LoVo (cell line): ENCODE measurements at places on chromosomes 7 and 10.
A peak's percentile ranks its signal among the peaks of the same experiment; 100 is the strongest.

- DNase-seq = no peak
Measured at GRCh38 chr10:11763501-11763861, 21.3 kb downstream of the ECHDC3 start.

GRCh38 chr7:5694221-5694754 is 87.2 kb downstream of the RNF216 start:
- no peak for DNase-seq

DNA sequence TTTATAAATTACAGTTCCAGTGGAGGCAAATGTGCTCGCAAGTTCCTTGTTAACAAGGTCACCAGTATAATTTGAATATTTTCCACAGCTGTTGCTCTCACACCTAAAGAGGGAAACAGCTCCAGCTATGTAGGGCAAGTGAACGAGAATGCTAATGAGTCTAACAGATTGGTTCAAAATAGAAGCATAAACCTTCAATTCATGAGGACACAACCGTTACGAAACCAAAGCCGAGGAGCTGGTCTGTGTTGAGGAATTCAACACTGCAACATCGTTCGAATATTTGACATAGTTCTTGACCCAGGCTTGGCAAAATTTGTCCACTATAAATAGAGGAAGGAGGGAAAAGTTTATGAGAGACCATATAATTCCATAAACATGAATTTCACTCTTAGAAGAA is 161.3 kb downstream of the KLF6 start:
- no peak for DNase-seq

GRCh38 chr7:70406186-70406949 is 725.6 kb upstream of the GALNT17 start:
- DNase-seq = no peak

- DNase-seq = no peak
Measured at GRCh38 chr7:81648716-81649115, 121.1 kb downstream of the HGF start.

- DNase-seq = no peak
Measured at GRCh38 chr7:31958226-31958625, 112.0 kb downstream of the PDE1C start.

- DNase-seq = no peak
Measured at GRCh38 chr7:93262535-93262934, 30.4 kb downstream of the VPS50 start.

DNA sequence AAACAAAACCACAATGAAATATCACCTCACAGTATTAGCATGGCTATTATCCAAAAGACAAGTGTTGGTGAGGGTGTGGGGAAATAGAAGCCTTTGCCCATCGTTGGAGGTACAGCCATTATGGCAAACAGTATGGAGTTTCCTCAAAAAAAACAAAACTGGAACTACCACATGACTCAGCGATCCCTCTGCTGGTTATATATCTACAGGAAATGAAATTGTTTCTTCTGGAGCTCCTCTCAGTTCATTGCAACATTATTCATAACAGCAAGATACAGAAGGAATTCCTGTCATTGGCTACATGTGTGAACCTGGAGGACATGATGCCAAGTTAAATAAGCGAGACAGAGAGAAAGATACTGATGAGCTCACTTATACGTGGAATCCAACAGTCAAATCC is 2.4 kb upstream of the UBE3C start:
- peak; percentile 54 for DNase-seq

- DNase-seq = no peak
Measured at GRCh38 chr7:73567846-73568685, 10.3 kb downstream of the TBL2 start.

DNA sequence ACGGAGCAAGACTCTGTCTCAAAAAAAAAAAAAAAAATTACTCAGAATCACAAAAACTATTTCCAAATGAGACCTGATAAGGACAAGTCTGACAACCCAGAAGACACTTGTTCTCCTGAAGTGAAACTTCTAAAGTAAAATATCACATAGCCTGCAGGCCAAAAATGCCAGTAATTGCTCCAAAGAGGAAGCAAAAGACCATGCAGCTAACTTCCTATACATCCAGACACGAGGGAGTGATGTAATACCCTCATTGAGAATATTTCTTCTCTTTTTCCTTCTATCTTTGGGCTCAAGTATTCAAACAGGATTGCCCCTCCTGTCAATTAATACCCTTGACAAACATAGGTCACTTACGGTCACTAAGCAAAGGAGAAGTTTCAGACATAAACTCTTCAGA is 31.2 kb downstream of the ARMH3 start:
- DNase-seq = no peak

GRCh38 chr7:7702826-7703225 is 15.6 kb downstream of the RPA3 start:
- DNase-seq = no peak

DNA sequence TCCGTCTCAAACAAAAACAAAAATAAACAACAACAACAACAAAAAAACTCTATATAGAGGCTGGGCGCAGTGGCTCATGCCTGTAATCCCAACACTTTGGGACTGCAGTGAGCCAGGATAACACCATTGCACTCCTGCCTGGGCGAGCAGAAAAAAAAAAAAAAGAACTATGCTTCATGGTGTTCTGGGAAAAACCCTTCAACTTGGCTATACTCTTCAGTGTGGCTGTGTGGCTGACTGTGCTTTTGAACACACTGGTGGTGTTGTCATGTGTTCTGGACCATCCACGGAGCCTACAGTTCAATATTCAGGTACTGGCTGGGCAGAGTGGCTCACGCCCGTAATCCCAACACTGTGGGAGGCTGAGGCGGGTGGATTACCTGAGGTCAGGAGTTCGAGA is 26.5 kb downstream of the SNX8 start:
- no peak for DNase-seq

- no peak for DNase-seq
Measured at GRCh38 chr7:31729195-31729804, 42.3 kb downstream of the PPP1R17 start.

DNA sequence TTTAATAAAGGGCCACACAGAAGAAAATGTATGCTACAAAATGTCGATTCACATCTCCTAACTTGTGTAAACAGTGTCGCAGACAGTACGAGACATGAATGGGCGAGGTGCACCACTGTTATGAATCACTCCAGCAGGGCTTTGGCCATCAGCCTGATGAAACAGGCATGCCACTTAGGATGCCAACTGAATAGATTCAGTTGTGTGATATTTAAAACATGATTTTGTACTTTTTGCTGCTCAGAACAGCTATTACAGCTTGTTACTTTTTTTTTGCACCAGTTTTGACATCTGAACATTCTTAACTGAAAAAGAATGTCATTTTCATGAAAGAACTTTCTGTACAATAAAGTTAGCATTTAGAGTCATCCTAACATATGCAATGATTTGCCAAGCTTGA is 138.1 kb downstream of the VTI1A start:
- DNase-seq = peak; percentile 31

GRCh38 chr10:17771017-17771416 is 19.0 kb downstream of the TMEM236 start:
- DNase-seq = no peak

DNA sequence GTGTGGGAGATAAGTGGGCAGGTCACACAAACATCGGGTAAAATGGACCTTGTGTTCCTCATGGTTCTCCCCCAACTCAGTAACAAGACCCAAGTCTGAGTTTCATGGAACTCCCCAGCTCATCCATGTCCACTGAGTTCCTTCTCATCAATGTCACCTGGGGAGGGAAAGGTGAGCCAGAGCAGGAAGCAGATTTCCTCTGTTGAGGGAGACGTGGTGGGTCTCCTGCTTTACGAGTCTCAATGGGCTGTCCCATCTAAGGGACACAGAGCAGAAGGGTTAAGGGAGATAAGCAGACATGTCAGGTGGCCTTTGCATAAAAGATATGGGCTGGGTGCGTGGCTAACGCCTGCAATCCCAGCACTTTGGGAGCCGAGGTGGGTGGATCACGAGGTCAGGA is 56.5 kb upstream of the SORCS3 start:
- DNase-seq = no peak

GRCh38 chr10:6002809-6003510 is 25.6 kb upstream of the IL15RA start:
- DNase-seq = no peak

DNA sequence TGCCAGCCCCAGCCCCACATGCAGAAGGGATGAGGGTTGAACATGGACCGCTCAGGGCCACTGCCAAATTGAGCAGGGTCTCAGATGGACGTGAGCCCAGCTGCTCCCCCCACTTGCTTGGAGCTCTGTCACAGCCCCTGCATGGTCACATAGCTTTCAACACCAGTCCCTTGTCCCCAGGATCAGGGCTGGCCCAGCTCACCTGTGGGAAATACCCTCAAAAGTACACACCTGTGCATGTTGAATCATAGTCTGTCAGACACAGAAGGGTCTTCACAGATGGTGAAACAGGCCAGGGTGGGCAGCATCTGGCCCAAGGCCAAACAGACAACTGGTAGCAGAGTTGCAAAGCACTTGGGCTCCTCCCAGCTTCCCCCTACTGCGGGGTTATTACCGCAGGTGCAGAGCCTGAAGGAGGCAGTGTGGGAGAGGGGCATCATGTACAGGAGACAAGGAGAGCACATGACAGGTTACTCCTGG is 77.6 kb upstream of the UNC5B start:
- no peak for DNase-seq

- no peak for DNase-seq
Measured at GRCh38 chr7:140350056-140350455, 48.3 kb downstream of the SLC37A3 start.

DNA sequence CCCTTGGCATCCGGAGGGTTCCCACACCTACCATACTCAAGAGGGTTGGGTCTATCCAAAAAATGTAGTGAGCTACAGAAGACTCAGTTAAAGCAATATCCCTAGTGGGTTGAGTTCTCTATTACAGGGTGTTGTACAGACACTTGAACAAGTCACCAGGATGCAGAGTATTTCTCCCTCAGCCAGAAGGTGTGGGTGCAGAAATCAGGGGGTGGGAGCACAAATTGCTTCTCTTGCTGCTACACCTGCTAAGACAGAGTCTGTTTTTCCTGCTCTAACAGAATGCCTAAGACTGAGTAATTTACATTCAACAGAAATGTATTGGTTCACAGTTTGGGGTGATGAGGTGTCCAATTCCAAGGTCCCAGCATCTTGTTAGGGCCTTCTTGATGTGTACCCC is 433.4 kb downstream of the TCERG1L start:
- no peak for DNase-seq

DNA sequence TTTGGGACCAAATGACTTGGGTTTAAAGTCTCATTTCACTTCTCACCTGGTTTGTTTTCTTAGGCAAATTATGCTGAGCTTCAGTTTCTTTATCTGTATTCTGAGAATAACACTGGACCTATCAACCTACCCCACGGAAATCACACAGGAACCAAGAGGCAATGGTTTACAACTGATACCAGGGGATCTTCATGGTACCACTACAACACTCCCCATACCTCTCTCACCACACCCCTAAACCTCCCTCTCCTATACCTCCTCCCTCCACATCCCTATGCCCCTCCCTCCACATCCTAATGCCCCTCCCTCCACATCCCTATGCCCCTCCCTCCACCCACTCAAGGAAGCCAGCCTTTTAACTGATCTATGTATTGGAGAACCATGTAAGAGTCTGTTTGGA is 9.9 kb downstream of the FAM204A start:
- DNase-seq = no peak

- DNase-seq = no peak
Measured at GRCh38 chr7:149867762-149868622, 5.8 kb upstream of the ATP6V0E2 start.

- no peak for DNase-seq
Measured at GRCh38 chr7:1223196-1223981, 9.3 kb upstream of the UNCX start.

DNA sequence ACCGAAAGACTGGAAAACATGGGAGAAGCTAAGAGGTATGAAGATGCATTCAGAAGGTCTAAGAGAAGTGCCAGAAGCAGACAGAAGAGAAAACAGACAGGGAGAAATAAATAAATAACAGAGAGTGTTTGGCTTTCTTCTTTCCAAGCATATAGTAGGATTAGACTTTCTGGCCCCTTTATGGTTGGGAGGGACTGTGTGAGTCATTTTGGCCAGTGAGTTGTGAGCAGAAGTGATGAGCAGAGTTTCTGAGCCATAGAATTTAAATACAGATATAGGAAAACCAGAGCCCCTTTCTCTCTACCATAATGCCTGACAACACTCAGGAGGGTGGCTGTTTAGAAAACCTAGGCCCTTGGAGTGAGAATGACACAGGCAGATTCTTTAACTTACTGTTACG is 171.0 kb downstream of the PPP1R17 start:
- DNase-seq = no peak

DNA sequence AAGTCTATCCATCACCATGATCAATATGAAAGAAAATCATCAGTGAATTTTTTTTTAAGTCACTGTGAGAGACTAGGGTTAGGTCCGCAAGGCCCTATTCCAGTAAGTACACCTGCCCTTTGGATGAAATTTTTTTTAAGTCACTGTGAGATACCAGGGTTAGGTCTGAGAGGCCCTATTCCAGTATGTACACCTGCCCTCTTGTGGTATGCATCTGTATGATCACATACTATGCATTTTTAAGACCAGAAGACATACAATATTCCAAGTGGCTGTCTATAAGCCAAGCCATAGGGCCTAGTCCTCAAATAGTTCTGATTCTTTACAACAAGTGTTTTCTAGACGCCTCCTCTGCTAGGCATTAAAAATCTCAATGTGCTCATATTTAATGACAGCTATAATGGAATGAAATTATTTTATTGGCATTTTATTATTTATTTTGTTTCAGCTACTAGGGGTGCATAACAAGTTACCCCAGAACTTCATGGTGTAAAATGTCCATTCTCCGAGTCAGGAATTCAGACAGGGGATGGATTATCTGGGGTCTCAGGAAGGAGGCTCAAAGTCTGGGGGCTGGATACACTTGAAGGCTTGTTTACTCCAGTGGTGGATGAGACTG is 53.1 kb downstream of the TEX36 start:
- DNase-seq = peak; percentile 44

GRCh38 chr10:102233997-102234396 is 7.3 kb downstream of the PITX3 start:
- DNase-seq = no peak

- DNase-seq = peak; percentile 59
Measured at GRCh38 chr7:28062197-28062991, 118.2 kb downstream of the JAZF1 start.

DNA sequence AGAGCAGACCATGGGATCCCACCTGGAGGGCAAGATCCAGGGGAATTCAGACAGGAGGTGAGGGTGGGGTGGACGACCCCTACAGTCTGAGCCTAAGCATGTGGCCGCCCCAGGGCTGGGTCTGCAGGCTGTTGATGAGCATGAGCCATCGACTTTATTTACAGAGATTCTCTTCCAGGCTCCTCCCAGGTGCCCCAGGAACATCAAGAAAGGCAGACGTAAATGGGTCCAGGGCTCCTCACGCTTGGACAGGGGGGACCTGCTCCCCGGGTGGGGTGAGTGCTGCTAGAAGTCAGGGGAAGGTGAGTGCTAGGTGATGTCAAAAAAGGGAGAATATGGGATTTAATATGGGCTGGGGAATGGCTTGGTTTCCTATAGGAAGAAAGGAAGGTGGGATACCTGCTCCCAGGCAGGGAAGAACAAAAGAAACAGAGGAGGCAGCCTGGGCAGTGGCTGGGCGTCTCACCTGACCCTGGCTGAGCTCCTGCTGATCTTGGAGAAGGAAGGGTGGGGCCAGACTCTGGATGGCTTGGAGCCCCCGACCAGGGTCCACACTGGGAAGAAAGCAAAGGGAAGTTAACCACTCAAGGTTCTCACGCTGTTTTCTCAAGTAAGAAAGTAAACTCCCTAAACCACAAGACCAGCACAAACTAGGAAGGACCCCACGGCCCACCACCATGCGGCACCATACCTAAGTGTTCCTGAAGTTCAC is 162.1 kb upstream of the SHH start:
- no peak for DNase-seq
